ENCODE measurements at places on chromosomes 16 and 17.

DNA sequence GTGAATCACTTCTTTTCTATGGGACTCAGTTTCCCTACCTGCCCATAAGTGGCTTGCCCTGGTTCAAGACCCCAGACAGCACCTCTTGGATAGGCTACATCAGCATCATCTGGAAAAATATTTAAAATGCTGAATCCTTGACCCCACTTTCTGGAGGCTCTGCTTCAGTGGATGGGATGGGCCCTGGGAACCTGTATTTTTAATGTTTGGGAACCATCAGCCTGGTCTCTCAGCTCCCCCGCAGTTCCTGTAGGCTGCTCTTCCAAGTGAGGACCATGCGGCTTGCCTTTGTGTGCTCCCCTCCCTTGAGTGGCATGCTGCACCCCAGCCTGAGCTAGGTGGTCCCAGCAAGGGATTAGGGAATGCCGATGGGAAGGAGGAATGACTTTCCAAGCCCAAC lies 68.3 kb upstream of the CRHR1 start:
- no peak for DNase-seq
- H3K27me3 ChIP-seq = peaks cover 72% of the 10 kb centered on the region
- no peak overlapping the region for H3K27ac ChIP-seq
- H3K36me3 ChIP-seq = no peaks in the 10 kb centered on the region
- H3K4me3 ChIP-seq = no peak overlapping the region

DNA sequence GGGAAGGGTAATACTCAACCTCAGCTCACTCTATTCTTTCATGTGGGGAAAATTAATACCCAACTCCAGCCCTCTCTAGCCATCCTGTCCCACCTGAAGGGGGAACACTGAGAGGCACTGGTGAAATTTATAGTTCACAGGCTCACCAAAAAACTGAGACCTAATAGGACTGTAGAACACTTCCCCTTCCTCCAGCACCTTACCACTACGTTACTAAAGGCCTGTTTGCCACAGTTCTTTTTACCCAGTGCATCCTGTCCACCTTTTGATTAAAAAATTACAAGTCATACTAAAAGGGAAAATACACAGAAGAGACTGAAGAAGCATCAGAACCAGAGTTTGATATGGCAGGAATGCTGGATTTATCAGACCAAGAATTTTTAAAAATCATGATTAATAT lies 26.0 kb downstream of the DHRS7B start:
- no peak for DNase-seq
- no peak overlapping the region for H3K27ac ChIP-seq
- no peak overlapping the region for H3K4me3 ChIP-seq
- peaks cover 41% of the 10 kb centered on the region for H3K36me3 ChIP-seq
- H3K27me3 ChIP-seq = no peaks in the 10 kb centered on the region

- no peaks in the 10 kb centered on the region for H3K27me3 ChIP-seq
- peak overlapping the region; percentile 74 for H3K27ac ChIP-seq
Observed at GRCh38 chr17:64148017-64148631, 18.2 kb upstream of the ERN1 start.

DNA sequence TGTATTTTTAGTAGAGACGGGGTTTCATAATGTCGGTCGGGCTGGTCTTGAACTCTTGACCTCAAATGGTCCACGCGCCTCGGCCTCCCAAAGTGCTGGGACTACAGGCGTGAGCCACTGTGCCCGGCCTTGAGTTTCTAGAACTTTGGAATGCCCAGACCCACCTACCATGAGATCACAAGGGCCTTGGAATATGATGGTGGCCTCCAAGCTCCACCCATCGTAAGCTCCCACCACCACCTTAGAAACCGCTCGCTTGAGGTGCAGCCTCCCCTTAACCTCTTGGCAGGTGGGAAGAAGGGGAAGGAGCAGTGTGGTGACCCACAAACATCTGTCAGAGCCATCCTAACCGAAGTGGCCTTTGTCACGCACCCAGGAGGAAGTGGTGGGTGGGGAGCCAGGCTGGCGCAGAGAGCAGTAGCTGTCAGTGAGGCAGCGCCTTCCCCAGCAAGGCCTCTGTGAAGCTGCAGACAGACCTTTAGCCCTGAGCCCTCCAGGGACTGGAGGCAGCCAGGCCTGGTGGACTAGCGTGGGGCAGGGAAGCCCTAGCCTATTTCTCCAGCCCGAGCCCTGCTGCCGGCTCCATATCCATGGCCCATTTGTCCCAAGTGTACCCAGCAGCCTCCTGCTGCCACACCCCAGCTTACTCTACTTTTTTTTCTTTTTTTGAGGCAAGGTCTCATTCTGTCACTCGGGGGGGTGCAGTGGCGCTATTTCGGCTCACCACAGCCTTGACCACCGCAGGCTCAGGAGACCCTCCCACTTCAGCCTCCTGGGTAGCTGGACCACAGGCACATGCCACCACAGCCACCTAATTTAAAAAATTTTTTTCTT lies 13.1 kb upstream of the SEPHS2 start:
- peaks cover 2% of the 10 kb centered on the region for H3K4me1 ChIP-seq
- no peak overlapping the region for H3K27ac ChIP-seq
- peaks cover 2% of the 10 kb centered on the region for H3K27me3 ChIP-seq

GRCh38 chr17:82030470-82031302 lies 792 bp upstream of the RAC3 start:
- peak; percentile 93 for DNase-seq
- peaks cover 13% of the 10 kb centered on the region for H3K4me1 ChIP-seq
- no peaks in the 10 kb centered on the region for H3K27me3 ChIP-seq
- peak overlapping the region; percentile 80 for H3K4me3 ChIP-seq
- H3K27ac ChIP-seq = peak overlapping the region; percentile 76

DNA sequence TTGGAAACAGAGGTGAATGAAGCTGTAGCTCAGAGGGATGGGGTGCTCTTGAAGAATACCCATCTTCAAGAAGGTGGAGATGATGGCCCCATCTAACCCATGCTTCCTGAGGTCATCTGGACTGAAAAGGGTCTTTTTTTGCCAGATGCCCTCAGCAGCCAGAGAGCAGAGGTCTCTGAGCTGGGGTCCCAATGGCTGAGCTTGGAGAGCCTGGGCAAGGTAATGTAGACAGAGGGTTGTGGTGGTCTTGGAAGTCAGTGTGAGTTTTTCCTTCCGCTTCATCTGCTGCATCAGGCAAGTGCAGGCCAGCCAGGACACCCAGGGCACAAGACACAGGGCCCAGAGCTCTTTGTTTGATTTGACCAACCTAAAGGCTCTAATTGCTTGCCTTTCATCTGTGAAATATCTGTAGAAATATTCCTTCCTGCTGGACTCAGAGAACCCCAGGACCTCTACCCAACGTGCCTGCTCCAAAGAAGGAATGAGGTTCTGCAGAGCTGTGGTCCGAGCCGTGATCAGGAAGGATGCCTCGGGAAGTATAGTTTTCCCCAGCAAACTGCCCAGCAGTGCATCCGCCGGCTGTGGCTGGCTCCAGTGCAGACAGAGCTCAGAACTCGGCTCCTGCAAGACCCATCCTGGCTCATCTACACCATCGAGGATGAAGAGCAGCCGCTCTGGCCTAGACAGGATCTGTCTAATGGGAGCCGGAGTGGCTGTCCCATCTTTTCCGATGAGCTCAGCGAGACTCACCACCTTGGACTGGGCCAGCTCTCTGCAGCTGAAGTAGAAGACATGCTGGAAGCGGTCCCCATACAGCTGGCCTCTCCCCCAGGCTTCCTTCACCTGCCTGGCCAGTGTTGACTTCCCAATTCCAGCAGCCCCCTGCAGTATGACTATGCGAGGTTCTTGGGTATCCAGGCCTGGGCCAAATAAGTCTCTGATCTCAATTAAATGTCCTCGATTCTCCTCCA lies 25.2 kb downstream of the NLRP1 start:
- H3K36me3 ChIP-seq = no peaks in the 10 kb centered on the region
- H3K27me3 ChIP-seq = peaks cover 37% of the 10 kb centered on the region
- no peak for DNase-seq
- H3K4me3 ChIP-seq = no peak overlapping the region
- H3K4me1 ChIP-seq = no peaks in the 10 kb centered on the region

GRCh38 chr17:13594762-13595598 lies 6.7 kb downstream of the HS3ST3A1 start:
- no peaks in the 10 kb centered on the region for H3K36me3 ChIP-seq
- peaks cover 20% of the 10 kb centered on the region for H3K27me3 ChIP-seq
- peaks cover 85% of the 10 kb centered on the region for H3K4me1 ChIP-seq
- peak; percentile 67 for DNase-seq

- peaks cover 5% of the 10 kb centered on the region for H3K36me3 ChIP-seq
- peak; percentile 54 for DNase-seq
- H3K27me3 ChIP-seq = peaks cover 2% of the 10 kb centered on the region
- H3K4me3 ChIP-seq = peak overlapping the region; percentile 35
- peaks cover 10% of the 10 kb centered on the region for H3K4me1 ChIP-seq
Observed at GRCh38 chr17:62778990-62779681, 29.0 kb downstream of the MARCHF10 start.

DNA sequence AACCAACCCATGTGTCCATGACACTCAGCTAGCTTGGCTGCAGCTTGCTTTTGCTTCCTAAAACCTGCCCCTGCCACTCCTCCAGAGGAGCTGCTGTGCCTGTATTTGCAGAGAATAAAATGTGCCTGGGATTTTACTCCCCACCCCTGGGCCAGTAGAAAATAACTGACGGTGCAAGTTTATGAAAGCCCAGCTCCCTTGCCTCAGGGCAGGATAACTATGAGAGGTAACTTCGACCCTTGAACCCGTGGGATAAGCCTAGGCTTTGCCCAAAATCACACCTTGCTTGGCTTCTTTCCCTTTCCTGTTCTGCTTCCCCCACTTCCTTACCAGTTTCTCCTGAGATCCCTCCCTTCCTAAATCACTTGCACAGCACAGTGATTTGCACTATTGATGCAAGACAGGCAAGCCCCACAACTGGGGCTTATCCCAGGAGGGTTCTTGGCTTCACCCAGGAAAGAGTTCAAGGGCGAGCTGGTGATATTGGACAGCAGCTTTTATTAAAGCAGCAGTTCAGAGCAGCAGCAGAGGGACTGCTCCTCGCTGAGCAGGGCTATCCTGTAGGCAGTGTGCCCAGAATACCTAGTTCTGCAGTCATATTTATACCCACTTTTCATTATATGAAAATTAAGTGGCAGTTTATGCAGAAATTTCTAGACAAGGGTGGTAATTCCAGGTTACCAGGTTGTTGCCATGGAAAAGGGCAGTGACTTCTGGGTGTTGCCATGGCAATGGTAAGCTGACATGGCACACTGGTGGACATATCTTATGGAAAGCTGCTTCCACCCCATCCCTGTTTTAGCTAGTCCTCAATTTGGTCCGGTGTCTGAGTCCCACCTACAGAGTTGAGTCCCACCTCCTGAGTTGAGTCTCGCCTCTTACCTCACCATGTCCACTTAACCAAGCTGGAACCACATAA lies 6.3 kb upstream of the ERCC4 start:
- H3K36me3 ChIP-seq = no peaks in the 10 kb centered on the region
- DNase-seq = no peak
- H3K27me3 ChIP-seq = peaks cover 23% of the 10 kb centered on the region
- no peak overlapping the region for H3K4me3 ChIP-seq

DNA sequence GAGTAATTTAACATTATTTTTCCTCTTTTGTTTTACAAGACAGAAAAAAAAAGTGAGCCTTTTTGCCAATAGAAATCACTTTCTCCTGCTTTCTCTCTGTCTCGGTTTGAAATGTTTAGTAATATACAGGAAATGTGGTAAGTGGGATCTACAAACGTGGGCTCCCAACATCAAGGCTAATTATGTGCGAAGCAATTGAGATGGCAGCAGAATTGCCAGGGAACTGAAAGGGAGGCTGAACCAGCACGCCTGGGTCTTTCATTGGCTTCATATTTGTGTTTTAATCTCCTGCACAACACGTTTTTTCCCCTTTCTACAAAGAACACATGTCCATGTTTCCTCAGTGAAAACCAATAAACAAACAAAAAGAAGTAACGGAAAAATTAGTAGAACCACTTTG lies 743.9 kb upstream of the SOX9 start:
- no peak overlapping the region for H3K27ac ChIP-seq
- DNase-seq = no peak
- peaks cover 28% of the 10 kb centered on the region for H3K4me1 ChIP-seq

DNA sequence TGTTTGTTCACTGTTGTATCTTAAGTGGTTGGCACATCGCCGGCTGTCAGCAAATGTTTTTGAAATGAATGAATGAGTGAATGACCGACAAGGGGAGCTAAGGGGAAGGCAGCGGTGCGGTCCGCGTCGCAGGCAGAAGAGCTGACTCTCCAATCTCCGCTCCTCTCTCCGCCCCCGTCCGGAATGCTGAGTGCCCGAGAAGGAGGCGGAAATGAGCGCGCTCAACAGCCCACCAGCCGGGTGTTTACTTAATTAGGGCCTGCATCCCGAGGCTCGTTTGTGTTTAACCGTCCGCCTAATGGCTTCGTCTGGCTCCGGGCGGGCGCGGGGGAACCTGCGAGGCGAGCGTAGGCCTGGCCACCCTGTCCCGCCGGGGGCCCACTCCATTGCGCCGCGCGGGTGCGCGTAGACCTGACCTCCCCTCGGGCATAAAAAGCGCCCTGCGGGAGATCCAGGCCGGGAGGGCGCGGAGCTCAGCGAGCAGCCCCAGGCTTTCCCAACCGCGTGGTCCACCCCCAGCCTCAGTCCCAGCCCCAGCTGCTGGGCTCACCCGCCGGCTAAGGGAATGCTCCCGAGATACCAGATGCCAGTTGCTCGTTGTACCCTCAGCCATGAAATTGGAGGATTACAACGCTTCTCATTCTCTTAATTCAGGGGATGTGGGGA lies 2.5 kb upstream of the CDH3 start:
- no peak overlapping the region for H3K27ac ChIP-seq
- peak; percentile 27 for DNase-seq
- H3K4me1 ChIP-seq = peaks cover 28% of the 10 kb centered on the region

DNA sequence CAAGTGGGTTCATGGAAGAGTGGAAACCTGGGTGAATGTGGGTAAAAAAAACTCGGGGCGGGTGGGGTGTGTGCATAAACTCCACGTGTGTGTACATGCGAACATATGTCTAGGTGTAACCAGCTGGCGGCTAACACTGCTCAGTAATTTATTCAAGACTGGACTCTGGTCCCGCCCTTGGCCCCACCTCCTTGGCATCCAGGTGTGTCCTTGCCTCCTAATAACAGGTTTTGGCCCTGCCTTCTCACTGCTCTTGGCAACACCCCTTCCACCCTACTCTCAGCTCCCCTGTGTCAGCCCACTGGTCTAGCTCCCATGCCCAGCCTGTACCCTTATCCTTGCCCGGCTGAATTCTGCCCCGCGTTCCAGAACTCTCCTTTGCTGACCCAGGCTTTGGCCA lies 8.3 kb downstream of the FLII start:
- DNase-seq = no peak
- peaks cover 29% of the 10 kb centered on the region for H3K36me3 ChIP-seq
- peaks cover 13% of the 10 kb centered on the region for H3K4me1 ChIP-seq
- H3K27me3 ChIP-seq = no peaks in the 10 kb centered on the region
- no peak overlapping the region for H3K27ac ChIP-seq

GRCh38 chr17:66949501-66949900 lies 15.0 kb upstream of the CACNG4 start:
- H3K36me3 ChIP-seq = peaks cover 3% of the 10 kb centered on the region
- no peak for DNase-seq
- H3K27me3 ChIP-seq = peaks cover 18% of the 10 kb centered on the region
- H3K4me1 ChIP-seq = peaks cover 55% of the 10 kb centered on the region
- no peak overlapping the region for H3K4me3 ChIP-seq

DNA sequence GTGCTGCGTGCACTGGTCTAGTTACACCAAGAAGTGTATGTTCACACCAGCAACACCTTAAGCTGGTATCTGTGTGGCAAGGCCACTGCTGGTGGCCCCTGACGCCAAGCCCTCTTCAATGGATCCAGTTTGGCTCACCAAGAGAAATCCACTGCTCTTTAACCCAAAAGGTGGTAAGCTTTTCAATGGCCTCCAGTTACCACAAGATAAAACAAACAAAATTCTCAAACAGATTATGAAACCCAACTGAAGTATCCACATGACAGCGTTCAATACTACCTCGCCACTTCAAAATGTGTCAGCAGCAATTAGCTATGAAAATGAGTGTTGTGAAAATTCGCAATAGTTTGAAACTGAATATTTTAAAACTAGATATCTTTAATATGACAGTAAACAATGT lies 96.5 kb upstream of the AKTIP start:
- H3K27me3 ChIP-seq = no peaks in the 10 kb centered on the region
- no peak overlapping the region for H3K27ac ChIP-seq
- no peak for DNase-seq
- peaks cover 2% of the 10 kb centered on the region for H3K4me1 ChIP-seq
